ENCODE measurements at places on chromosomes 7 and 10.

DNA sequence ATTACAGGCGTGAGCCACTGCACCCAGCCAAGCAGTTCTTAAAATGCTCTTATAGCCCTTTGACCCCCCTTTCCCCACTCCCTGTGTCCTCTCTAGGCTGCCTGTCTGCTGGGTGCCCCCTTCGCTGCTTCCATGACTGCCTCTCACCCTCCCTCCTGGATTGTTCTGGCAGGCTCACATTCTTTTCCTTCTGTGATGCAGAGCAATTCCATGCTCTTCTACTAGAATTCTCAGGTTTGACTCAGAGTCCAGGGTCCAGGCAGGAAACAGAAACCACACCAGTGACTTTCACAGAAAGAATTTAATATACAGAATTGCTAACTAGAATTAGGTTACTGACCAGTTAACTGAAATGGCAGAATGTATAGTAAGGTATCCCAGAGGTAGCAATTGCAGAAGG lies 244.8 kb downstream of the BAMBI start:
- no peak for DNase-seq

DNA sequence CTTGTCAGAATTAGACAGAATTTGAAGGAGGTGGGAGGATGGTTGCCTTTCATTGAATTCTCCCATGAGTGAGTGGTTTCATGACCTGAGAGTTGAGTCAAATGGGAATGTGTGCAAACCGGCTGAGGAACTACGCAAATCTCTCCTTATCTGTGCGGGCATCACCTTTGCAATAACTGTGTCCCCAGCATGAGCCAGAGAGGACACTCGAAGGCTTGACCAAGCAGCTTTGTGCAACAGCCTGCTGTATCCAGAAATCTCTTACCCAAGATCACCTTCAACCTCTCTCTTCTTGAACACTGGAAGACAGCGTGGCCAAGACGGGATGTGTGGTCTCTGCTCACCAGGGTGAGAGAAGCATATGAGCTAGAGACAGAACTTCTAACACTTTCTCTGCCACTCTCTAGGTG lies 93.8 kb upstream of the IKZF1 start:
- DNase-seq, result no peak

GRCh38 chr7:108120196-108120595 lies 10.0 kb downstream of the LAMB4 start:
- no peak for DNase-seq

DNA sequence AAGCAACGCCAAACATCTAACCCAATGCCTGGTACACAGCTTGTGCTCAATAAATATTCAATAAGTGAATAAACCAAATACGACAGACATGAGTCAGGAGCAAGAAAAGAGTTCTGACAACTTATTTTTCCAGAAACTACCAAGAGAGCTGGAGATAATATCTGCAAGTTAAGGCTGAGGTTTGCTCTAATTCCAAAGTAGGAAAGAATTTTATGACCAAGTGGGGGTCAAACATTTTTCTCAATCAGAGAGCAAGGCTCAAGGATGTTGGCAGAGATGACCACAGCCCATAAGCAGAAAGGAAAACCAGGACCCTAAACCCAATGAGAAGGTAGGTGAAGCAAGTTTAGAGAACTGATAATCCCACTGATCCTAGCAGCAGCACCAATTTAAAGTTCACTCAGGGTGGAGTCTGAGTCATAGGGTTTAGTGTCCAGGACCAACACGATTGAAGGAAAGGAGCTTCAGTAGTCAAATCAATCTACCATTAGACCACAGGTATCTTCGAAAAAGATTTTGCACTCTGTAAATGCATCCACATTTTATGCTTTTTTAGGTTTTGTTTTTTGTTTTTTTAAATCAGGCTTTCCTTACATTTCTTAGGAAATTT lies 49.3 kb upstream of the KCNIP2 start:
- DNase-seq, result no peak

DNA sequence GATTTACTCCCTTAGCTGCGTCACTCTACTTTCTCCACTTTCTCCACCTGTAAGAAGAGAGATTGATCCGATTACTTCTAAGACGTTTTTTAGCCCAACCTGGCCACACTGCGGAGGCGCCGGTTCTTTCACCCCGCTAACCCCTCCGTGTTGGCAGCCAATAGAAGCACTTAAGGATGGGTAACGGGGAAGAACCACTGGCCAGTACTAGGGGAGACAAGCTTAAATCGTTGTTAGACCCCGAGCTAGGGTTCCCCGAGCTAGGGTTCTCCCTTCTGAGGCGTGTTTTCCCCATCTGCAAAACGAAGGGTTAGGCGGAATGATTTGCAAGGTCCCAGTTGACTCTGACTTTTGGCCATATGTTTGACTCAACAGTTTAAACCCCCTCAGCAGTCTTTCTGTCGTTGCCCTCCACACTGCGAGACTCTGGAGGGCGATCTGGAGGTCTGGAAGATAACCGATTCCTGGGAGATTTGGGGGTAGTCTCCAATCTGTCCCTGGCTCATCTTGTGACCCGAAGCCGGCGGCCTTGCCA lies 644 bp downstream of the UMAD1 start:
- no peak for DNase-seq

DNA sequence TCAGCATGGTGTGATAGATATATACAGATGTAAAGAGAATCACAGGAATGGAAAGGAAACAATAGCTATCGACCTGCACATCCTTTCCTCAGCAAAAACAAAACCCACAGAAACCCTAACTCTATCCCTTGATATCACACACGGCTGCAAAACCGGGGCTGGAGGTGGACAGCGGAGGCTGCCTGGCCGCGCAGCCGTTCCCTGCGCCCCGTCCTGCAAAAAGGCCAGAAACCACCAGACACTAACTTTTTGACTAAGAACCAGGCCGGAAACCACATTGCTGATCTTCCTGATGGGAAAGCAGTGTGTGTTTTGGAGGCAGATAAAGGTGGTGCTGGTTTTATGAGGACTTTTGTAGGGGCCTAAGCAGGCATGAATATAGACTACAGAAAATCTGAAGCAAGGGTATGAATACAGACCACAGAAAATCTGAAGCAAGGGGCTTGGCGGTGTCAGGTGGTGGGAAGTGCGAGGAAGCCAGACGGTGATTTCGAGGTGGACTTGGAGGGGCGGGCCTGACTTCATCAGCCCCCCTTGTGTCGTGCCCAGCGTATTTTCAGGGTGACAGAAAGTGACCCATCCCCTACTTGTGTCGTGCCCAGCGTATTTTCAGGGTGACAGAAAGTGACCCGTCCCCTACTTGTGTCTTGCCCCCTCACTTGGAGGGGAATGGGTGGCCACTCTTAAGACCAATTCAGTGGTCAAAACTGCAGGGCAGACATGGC lies 123.3 kb downstream of the WDR37 start:
- no peak for DNase-seq

Data from GM19239 (cell line).